ENCODE measurements at places on chromosomes 1 and 21.

- DNase-seq: no peak
Measured at GRCh38 chr21:42473498-42474042, 22.5 kb downstream of the RSPH1 start.

DNA sequence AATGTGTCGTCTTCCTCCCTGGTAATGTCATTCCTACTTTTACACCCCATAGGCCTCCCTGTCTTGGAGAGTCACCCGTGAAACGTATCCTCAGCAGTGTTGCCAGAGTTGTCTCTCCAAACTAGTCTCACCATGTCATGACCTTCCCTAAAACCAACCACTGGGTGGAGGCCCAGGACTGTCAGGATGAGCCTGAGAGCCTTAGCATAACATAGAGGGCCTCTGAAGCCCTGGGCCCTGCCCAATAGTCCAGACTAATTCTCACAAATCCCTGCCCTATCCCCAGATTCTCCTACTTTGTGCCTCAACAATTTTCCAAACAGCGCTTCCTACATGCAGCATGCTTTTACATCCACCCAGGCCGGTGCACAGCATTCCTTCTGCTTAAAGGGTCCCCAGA lies 29.3 kb upstream of the HSD3B1 start:
- no peak for DNase-seq

GRCh38 chr1:54476530-54477109 lies 70.4 kb upstream of the SSBP3 start:
- no peak for DNase-seq

DNA sequence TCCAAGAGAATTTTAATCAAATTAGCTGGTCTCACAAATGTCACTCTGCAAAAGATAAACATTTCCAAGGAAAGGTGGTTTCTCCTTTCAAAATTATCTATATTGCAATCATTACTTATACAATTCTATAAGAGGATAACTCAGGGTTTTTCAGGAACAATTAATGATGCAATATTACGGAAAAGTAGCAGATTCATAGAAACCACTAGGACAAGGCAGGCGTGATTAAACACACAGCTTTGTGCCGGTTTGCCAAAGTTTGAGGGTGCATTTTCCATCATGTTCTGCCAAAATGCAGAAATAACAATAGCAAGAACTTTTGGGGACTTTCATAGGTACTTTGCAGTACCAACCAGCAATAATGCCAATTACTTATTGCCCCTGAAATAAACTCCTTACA lies 605 bp downstream of the TNFRSF9 start:
- no peak for DNase-seq

DNA sequence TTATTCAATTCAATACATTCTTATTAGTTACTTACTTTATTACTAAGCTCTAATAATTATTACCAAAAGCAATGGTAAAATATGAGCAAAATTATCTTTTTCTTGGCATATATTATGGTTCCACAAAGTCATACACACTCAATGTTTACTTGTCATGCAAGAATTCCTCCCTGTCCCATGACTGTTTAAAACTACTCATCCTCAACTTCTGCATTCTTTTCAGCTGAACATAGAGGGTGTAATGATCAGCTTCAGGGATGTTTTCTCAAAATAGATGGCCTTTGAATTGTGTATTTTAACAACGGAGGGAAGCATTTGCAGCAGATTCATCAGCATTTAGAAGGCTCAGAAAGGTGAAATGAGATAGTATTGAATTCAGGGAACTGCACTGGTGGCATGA lies 499.0 kb downstream of the RWDD3 start:
- DNase-seq: no peak

GRCh38 chr1:166588741-166589140 lies 250.5 kb upstream of the POGK start:
- no peak for DNase-seq

GRCh38 chr1:7930645-7931445 lies 9.8 kb downstream of the TNFRSF9 start:
- no peak for DNase-seq

GRCh38 chr1:118791094-118791691 lies 196.9 kb downstream of the TBX15 start:
- DNase-seq: no peak

- no peak for DNase-seq
Measured at GRCh38 chr1:64302971-64303370, 99.5 kb downstream of the UBE2U start.

DNA sequence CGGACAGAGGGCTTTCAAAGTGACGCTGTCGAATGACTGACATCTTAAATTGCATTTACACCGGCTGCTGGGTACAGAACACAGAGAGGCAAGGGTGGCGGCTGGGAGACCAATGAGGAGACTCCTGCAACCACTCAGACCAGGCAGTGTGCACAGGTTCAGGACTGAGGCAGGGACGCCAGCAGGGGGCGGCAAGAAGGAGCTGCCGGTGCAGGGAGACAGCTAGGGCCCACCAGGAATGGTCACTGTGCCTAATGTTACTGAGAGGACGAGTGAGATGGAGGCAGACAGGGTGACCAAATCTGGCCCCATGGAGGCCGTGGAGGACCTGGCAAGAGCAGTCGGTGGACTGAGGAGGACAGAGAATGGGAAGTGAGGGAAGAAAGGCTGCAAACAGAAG lies 23.5 kb downstream of the GLIS1 start:
- DNase-seq: no peak

- DNase-seq: no peak
Measured at GRCh38 chr1:203250911-203251310, 21.4 kb upstream of the CHIT1 start.

DNA sequence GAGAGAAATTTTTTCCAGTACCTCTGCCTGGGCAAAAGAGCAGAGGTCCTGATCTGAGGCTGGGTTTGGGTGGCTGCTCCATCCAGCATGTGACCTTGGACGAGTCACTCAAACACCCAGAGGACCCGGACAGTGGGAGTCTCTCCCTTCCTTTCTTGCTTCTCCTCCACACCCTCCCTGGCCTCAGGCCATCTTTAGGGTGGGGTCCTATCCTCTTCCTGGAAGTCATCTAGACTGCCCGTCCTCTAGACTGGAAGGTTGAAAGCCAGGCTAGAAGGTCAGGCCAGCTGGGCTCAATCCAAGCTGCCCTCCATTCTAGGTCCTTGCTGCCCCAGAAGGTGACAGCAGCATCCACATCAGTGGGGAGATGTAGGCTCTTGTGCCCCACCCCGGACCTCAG lies 599.5 kb downstream of the MATN1 start:
- DNase-seq: no peak

DNA sequence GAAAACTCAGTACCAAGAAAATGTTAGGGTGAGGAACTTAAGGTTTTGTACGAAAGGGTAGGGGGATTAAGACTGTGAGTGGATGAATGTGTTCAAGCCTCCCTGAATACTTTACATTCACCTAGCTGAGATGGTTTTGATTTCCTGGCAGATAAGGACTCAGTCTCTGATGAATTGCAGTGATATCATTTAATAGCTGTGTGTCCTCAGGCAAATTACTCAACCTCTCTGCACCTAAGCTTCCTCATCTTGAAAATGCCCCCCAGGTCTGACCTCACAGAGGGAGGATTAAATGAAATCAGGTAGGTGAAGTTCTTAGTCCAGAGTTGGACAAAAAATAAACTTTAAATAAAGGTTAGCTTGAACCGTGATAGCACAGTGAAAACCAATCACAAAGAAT lies 48.4 kb downstream of the CAMK2N1 start:
- DNase-seq: no peak

DNA sequence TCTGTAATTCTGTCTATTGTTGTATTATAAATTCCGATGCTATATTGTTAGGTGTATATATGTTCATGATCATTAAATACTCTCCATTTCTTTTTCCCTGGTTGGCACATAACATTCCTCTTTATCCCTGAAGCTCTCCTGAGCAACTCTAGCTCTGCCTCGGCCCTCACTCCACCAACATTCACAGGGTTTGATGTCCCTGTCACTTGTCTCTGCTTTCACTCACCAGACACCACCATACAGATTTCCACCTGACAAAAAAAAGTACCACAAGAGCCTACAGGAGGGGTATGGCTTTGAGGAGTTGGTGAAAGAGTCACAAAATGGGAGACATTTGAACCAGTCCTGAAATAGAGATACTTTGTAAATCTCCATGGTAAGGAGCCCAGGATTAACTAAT lies 8.8 kb upstream of the TSPEAR start:
- DNase-seq: no peak

GRCh38 chr21:27561116-27561515 lies 594.2 kb upstream of the ADAMTS5 start:
- no peak for DNase-seq

- peak; percentile 74 for DNase-seq
Measured at GRCh38 chr1:201709564-201710295, 119.2 kb upstream of the IPO9 start.

DNA sequence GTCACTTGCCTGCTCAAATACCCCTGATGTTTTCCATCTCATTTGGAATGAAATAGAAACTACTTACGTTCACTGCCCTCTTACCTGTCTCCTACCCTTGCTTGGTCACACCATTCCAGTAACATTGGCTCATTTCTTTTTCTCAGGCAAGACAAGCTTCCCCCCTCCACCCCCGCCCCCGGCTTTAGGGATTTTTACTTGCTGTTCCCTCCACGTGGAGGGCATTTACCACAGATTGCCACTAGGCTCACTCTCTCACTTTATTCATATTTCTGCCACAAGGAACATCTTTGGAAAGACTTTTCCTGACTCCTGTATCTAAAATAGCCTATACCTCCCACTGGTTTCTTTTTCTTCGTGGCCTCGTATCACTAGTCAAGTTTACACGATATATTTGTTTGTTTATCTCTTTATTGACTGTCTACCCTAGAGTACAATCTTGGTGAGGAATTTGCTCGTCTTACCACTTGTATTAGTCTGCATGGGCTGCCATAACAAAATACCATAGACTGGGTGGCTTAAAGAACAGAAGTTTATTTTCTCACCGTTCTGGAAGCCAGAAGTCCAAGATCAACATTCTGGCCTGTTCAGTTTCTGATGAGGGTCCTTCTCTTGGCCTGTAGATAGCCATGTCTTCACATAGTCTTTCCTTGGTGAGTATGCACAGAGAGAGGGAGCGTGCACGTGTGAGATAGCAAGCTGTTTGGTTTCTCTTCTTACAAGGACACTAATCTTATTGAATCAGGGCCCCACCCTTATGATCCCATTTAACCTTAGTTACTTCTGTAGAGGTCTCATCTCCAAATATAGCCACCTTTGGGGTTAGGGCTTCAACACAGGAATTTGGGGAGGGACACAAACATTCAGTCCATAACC lies 126.2 kb downstream of the NRDC start:
- no peak for DNase-seq

DNA sequence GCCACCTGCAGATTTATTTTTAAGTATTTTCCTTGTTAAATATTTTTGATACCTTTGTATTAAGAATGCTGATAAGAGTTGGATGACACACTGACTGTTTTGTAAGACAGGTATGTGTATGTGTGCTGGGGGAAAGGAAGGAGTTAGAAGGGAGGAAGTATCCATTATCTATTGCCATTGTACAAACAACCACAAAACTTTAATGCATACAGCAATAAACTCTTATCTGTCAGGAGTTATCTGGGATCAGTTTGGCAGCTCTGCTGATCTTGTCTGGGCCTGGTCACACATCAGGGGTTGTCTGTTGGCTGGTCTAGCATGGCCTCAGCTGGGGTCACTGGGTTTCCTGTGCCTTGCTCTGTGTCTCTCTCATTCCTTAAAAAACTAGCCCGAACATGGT lies 423.9 kb upstream of the USP24 start:
- no peak for DNase-seq

DNA sequence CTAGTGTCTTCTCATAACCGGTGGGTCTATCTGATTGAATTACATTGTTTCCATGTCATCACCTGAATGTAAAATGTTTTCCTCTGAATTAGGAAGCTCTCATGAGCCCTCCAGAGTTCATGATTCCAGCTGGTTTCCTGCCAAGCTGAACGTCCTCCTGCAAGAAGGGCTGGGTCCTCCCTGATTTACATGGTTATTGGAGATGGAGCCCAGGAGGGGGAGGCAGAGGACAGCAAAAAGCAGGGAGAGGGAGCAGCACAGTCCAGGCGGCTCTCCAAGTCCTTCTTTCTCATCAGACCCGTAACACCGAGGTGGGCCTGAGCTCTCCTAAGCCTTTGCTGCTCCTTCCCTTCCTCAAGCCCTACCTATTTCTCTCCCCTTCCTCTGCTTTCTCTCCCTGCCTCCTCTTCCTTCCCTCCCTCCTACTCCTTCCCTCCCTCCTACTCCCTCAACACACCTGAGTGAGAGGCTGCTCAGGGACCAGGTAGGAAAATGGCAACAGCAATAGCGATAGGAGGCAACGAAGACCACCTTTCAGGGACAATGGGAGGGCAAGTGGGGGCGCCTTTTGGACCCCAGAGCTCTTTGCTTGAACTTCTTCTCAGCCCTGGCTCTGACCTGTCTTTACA lies 265.9 kb downstream of the PRDM2 start:
- peak; percentile 37 for DNase-seq

DNA sequence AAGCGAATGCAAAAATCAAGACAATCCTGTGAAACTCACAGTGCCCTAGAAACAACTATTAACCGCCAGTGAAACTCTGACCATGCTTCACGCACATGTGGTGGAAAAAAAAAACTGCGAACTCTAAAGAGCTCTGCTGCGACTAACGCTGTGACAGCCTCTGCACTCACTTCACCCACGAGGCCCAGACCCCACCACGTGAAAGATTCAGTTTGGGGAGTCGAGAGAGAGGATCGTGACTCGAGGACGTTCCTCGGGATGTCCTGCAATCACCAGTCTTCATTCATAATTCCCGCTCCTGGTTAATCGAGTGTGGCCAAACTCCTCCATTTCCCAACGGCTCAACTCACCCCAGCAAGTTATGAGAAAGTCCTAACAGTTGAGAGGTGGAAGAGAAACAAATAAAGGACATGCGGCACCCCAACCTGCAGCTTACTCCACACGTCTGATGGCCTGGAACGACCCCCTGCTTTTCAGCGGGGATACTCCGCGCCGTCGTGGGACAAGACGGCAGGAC lies 1.1 kb downstream of the SERBP1 start:
- DNase-seq: peak; percentile 27

- no peak for DNase-seq
Measured at GRCh38 chr1:37868466-37868865, 9.1 kb upstream of the MTF1 start.

DNA sequence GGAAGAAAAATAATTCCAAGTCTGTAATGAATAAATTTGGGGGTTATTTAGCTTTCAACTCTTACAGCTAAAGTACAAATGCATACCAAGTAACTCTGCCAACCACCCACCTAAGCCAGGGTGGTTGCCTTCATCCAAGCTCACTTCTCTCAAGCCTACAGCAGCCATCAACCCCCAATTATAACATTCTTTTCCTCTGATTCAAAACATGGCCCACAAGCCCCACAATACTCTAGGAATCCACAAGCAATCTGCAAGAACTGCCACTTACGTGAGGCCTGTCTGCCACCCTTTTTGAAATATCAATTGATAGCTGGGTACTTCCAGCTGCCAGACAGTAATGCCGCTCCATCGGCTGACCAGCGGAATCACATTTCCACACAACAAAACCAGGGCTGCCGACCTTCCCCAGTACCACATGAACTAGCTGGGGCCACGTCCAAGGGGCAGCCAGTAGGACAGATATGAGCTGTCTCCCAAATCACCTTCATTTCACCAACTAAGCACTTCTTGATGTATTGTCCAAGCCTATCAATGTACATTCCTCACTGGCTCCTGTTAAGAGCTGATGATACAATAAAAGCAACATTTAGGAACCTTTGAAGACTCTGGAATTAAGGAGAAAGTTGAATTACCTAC lies 3.2 kb downstream of the LBR start:
- DNase-seq: no peak

Measured in substantia nigra (tissue), 51 donors.